ENCODE measurements at places on chromosomes 3 and 15. TPM values are rescaled to one million over a fixed set of nuclear protein-coding genes. Genes with fewer than 3 reads are reported as not detected.

The ZIC1 gene
- 57.3 TPM for total RNA-seq

The SEC61A1 gene
- 353 TPM for total RNA-seq

The CDHR4 gene
- total RNA-seq = not detected

The CLSTN2 gene
- 63.7 TPM for total RNA-seq

The CCDC39 gene
- not detected for total RNA-seq

The SH3GL3 gene
- not detected for total RNA-seq

The KLHL6 gene
- not detected for total RNA-seq

The ARRDC4 gene
- 4.9 TPM for total RNA-seq

The DPPA2 gene
- total RNA-seq = not detected

The ZNF80 gene
- total RNA-seq = not detected

The IMPG2 gene
- total RNA-seq = 0.80 TPM
